ENCODE measurements at places on chromosomes 2 and 18.

DNA sequence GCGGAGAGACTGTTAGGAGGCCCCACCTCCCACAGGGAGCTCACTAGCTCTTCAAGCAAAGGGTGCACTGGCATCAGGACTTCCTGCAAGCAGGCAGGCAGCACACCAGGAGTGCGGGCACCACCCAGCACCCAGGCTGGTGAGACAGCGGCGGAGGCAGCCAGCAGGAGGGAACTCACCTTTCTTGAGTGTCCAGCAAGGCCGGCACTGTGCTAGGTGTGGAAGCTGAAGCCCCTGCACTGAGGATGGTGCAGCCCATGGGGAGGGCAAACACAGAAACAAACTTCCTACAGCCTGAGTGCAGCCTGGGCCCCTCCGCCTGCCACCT lies 100.7 kb upstream of the ID2 start:
- no peak for DNase-seq

DNA sequence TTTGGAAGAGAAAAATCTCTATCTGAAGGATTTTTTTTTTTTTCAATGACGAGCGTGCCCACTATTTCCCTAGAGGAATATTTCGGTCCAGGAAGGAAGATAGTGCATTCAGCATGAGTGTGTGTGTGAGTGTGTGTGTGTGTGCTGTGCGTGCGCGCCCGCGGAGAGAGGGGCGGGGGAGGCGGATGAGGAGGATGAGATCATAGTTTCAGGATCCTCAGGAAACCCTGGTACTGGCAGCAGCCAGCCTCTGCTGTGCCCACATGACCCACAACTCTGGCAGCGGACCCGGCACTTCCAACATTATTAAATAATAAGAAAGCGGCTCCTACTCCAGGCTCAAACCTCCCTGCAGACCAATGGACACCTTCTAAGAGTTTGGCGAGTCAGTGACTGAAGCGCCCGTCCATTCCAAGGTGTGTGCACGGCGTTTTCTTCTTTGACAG lies 217.0 kb upstream of the DTNA start:
- no peak for DNase-seq

- no peak for DNase-seq
Observed at GRCh38 chr2:178197791-178198190, 3.5 kb downstream of the OSBPL6 start.

- DNase-seq = no peak
Observed at GRCh38 chr2:232890896-232891601, 21.0 kb downstream of the SNORC start.

GRCh38 chr2:189265696-189266320 lies 86.2 kb upstream of the COL5A2 start:
- no peak for DNase-seq

Measured in COLO829 (cell line).